ENCODE measurements at places on chromosomes 6 and 20. TPM values are rescaled to one million over a fixed set of nuclear protein-coding genes. Genes with fewer than 3 reads are reported as not detected.

C20orf141 gene
- not detected for total RNA-seq

HSP90AB1 gene
- 1,822 TPM for total RNA-seq

PRND gene
- not detected for total RNA-seq

LPA gene
- not detected for total RNA-seq

TRIM15 gene
- total RNA-seq: not detected

HCRTR2 gene
- total RNA-seq: not detected

DNA sequence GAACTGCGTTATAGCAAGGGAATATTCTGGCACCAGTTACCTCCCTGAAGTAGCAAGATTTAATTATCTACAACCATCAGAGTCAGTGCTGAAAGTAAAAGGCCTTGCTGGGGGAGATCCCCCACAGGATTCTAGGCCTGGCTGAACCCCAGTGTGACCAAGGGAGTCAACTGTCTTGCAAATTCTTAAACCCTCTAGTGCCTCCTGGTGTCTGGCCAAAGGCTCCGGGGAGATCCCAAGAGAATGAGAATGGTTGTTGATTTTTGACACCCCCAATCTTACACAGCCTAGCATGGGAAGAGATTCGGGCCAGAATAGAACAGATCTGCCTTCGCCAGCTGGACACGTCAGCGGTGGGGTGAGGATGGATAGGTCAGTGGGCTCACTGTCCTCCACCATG lies 179.4 kb downstream of the ERMARD start:
- ATAC-seq: no peak

DNA sequence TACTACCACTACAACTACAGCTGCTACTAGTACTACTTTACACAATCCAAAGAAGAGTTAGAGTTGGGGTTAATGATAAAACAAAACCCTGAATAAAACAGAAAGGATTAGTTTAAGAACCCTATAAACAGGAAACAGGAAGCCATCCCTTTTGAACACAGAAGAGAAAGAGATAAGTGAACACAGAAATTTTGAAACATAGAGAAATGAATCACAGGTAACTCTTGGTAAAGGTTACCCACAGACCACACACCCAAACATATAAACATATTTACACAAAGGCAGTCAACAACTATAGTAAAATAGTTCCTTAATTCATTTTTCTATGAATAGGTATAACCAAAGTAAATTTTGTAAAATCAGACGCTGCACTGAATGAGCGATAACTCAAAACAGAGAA lies 98.1 kb downstream of the RNGTT start:
- peak; percentile 85 for ATAC-seq

DNA sequence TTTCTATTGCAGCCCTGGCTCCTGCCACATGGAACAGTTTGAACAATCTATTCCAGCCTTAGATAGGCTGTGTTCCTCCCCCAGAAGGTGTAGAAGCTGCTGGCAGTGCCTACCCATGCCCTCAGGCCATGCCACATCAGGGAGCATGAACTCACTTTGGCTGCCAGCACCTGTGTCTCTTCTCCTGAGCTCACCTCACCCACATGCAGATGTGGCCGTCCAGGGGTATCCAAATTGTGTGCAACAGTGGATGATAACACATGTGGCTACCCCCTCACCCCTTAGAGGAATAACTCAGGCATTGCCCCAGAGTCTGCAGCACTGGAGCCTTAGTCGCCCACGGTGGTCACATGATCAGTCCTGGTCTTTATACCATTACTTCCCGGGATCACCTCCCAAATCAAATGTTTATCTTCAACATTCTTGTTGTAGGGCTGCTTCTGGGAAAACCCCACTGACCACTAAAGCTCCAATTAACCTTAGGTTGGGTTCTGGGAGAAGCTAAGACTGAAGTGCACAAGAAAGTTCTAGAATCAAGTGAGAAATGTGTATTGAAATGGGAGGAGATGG lies 110.4 kb downstream of the BANF2 start:
- ATAC-seq: no peak

- no peak for ATAC-seq
These were observed 153.9 kb upstream of the ENPP5 start for GRCh38 chr6:46324706-46325105.

DNA sequence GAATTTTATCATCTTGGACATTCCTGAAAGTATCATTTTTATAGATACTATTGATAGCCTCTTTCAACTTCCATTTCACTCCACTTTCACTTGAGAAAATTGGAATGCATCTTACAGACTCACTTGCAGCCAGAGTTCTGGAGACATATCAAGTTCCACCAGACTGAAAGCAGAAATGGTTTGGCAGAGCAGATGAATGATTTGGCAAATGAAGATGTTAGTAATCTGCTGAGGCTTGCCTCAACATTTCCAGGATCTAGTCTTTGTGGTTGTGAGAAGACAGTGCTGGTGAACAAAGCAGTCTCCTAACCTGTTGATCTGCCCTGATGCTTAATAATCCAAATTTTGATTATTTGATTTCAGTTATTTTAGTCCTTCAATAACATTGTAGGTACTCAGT lies 202.6 kb downstream of the TRDN start:
- no peak for ATAC-seq

DNA sequence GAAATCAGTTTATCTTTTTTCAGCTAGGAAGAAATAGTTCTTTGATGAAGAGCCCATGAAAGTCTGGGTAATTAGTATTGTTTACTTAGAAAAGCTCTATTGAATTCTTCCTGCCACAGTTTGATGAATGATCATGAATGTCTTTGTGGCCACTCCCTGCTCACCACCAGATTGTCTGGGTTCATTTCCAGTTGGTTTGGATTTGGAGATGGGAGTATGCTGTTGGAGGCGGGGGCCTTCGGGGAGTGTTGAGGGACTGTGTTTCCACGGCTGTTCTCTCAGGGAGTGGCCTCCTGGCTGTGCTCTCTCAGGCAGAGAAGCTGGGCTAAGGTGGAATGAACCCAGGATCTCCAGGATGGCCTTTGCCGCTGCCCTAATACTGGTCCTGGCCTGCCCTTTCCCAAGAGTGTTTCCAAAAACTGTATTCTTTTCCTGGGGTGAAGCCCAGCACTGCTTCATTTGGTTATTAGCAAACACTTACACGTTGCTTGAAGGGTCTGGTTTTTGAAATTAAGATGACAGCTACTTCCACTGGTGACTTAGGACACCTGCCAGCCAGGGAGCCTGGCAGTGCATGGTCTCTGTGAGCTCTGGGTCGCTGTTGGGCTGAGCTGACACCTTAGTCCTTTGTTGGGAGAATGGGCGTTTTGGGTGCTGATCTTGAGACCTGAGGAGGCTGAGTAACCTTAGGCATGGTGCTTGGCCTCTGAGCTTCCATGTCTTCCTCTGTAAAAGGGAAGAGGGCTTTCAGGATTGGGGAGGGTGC lies 23.2 kb downstream of the PRPF6 start:
- ATAC-seq: no peak

DNA sequence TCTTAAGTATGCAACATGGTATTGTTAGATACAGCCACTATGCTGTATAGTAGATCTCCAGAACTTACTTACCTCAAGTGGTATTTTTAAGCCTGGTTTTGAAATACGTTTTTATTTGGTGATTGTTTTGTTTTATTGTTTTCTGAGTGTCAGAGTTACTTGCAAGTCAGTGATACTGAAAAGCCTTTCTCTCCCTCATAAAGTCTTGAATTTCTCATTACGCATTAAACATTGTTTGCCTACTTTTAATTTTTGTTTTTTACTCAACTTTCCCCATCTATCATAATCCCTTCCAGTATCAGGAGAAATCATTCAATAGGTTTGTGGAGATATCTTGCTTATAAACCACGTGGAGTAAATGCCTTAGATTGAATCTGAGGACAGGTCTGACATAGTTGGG lies 214.9 kb downstream of the DOK5 start:
- ATAC-seq: no peak

GRCh38 chr6:168641446-168641845 lies 200.5 kb downstream of the SMOC2 start:
- ATAC-seq: no peak

GRCh38 chr6:53627391-53628218 lies 38.0 kb downstream of the KLHL31 start:
- no peak for ATAC-seq

DNA sequence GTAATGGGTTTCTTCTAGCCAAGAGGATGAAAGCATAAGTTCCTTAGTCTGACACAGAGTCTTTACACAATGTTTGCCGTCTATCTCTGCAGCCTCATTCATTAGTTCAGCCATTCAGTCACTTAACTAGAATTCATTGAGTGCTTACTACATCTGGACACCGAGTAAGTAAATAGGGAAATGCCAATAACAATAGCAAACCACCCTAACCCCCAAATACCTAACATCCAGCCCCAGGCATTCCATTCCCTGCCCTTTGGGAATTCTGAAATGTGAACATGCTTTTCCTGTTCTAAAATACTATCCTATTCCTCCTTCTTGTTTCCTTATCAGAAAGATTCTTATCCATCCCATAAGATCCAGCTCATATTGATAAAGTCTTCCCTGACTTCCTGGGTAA lies 277.6 kb upstream of the RNF217 start:
- no peak for ATAC-seq

DNA sequence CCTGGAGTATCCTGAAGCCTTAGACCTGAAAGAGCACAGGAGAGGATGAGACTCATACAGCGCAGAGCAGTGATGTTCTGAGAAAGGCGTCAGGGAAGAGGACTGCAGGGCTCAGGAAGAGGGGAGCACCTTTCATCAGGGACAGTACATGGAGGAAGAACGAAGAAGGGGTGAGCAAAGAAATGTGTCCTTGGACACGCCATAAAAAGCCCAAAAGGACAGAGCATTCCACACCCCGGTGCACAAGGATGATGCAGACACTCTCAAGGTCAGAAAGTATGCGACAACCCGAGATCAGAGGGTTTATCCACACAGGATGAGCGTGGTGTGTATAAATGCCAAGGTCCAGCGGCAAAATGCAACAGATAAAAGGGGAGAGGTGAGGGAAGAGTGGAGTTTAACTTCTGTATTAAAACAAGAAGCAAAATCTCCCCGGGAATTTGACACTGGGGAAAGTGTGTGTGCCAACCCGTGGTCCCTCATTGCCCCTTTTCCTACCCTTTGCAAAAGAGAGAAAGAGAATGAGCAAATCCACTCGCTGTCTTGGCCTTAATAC lies 64.4 kb downstream of the SLC23A2 start:
- ATAC-seq: no peak

- peak; percentile 93 for ATAC-seq
These were observed at the start of gene NUS1 for GRCh38 chr6:117674991-117675657. Gene NUS1, plus strand, starts transcription at chr6:117675469. Its CDS starts 202 bp downstream, at chr6:117675671.

GRCh38 chr20:50663095-50663821 lies 28.1 kb downstream of the RIPOR3 start:
- peak; percentile 32 for ATAC-seq

DNA sequence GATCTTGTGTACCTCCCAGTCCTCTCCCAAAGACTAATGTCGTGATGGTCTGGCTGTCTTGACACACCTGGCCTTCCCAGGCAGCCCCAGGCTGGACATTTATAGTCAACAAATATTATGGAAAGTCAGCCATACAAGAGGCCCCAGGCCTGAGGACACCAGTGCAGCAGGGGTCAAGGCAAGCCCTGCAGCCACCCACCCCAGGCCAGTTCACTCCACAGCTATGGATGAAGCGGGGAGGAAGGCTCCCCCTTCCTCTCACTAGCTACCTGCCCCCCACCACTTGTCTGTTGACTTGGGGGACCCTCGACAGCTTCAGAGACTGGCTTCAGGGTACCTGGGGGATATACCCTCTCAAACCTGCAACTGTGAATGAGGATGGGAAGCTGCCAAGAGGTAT lies 132.1 kb downstream of the MRPL14 start:
- ATAC-seq: no peak

GRCh38 chr6:91376686-91377085 lies 789.8 kb upstream of the MAP3K7 start:
- no peak for ATAC-seq

DNA sequence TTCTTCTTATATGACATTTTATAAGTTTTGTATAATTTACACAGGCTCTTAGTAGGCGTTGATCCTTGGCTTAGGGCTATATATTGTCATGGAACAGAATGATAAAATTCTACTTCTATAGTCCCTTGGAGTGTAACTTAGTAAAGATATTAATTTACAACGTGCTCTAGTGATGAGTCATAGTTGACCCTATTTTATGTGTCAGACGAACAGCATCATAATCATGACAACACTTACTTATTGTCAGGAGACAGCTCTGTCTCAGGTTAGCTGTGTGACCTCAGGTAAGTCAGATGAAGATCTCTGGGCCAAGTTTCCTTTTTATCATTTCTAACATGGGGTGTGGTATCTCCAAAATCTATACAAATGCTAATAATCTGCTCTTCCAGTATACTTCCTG lies 473.5 kb downstream of the UTRN start:
- peak; percentile 57 for ATAC-seq

DNA sequence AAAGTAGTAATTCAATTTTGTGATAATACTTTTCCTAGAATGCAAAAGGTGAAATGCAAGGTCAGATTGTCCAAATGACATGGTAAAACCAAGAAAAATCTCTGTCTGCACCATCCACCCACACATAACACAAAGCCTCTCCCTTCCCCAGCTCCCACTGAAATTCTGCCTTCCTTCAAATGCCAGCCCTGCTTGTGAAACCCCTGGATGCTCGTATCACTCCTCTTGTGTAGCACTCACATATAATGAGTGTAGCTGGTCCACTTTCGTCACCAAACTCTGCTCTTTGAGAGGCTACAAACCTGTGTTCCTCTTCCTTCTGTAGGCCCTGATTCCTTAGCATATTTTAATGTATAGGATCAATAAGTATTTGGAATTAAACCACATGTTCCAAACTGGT lies 123.6 kb upstream of the BEND6 start:
- no peak for ATAC-seq

- peak; percentile 61 for ATAC-seq
These were observed 56.6 kb upstream of the RREB1 start for GRCh38 chr6:7050872-7051779.

DNA sequence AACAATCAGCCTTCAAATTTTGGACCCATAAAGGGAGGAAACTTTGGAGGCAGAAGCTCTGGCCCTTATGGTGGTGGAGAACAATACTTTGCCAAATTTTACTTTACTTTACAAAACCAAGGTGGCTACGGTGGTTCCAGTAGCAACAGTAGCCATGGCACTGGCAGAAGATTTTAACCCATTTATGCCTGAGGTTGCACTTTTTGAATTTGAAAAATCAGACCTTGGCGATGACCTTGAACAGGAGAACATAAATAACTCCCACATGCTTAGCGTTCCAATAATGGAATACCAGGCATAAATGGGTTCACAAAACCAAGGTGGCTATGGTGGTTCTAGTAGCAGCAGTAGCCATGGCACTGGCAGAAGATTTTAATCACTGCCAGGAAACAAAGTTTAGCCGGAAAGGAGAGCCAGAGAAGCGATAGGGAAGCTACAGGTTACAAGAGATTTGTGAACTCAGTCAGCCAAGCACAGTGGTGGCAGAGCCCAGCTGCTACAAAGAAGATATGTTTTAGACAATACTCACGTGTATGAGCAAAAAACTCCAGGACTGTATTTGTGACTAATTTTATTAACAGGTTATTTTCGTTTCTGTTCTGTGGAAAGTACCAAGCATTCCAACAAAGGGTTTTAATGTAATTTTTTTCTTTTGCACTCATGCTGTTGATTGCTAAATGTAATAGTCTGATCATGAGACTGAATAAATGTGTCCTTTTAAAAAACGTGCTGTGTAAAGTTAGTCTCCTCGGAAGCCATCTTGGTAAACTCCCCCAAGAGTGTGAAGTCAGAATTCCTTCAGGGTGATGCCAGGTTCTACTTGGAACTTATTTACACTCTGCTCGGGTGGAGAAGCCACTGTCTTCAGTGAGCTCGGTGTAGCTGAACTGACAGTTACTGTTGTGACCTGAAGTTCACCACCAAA lies 6.7 kb downstream of the SFT2D1 start:
- no peak for ATAC-seq
